ENCODE measurements at places on chromosomes 5 and 9.

DNA sequence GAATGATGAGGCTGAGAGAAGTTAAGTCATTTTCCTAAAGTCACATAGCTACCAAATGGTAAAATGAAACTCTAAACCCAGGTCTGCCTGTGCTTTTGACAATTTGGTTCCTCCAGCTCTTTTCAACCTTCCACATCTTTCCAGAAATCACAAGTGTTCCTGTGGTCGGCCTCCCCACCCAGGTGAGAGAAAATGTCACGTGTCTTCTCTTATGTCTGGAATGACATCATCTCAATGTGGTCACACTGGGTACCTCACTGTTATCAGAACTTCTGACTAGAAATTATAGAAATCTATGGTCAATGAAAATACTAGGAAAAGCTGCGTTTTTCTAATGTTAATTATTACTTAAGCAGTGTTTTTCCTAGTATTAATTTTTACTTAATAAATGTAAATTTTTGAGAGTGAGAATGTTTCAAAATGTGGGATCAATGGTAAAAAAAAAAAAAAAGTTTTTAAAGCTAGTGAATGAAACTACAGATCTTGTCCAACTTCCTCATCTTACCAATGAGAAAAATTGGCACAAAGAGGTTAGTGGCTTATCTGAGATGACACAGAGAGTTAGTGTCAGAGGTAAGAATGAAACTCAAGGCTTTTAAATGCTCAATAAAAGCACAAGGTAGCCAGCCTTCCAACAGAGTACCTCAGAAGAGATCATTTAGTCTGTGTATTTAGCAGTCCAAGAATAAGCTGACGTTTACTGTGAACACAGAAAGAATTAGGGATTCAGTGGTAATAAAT, 228.7 kb upstream of the NR4A3 start:
- no peak for DNase-seq

DNA sequence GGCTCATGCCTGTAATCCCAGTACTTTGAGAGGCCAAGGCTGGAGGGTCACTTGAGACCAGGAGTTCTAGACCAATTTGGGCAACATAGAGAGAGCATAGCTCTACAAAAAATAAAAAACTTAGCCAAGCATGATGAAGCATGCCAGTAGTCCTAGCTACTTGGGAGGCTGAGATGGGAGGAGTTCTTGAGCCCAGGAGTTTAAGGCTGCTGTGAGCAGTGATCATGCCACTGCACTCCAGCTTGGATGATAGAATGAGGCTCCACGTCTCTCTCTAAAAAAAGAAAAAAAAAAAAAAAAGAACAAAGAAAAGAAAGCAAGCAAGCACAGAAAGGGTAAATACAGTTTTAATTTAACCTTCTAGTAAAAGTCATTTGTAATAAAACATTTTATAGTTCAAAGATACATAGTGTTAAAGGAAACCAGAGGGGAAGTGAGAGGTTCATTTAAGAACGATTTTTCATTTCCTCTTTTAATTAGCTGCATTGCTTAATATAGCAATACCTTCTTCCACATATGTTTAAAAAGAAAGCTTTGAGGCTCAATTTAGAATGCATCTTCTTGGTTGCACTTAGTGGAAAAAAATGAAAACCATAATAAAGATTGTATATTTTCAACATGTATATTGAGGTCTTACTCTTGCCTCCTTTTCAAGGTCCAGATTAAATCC, 14.9 kb downstream of the GAPT start:
- no peak for DNase-seq

- no peak for DNase-seq
These were observed 36.1 kb downstream of the MARCHF11 start for GRCh38 chr5:16143361-16144049.

GRCh38 chr9:130287736-130288135, 22.2 kb downstream of the HMCN2 start:
- DNase-seq = no peak

DNA sequence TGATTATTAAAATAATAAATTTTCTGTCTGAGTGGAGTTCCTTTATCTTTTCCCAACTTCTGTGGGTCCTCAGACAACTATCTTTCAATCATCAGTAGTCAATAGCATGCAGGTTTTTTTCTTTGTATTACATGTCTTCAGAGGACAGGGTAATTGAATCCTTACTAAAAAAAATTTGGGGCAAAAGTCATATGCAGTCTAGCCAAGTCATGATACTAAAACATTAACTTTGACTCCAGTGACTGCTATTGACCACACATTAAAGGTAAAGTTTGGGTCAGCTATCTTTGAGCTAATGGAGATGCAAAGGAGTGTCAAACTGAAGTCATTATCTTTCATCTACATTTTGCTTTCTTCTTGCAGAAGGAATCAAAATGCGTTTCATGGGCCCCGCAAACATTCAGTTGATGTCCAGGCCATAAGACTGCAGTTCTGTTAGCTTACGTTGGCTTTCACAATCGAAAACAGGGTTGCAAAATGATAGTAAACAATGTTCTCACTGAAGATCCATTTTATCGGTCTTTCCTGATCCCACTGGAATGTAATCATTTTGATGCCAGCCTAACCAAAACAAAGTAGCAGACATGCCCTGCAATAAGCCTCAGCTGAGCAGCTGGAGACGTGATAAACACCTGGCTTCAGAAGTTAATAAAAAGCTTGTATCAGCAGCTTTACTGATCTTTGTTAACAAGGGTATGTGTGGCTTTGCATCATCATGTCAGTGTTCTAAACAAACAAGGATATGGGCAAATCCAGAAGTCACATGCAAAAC, 186.1 kb upstream of the PRLR start:
- no peak for DNase-seq

- DNase-seq = no peak
These were observed 264.7 kb downstream of the NSG2 start for GRCh38 chr5:174310243-174310642.

- peak; percentile 82 for DNase-seq
These were observed 92.9 kb upstream of the RASGRF2 start for GRCh38 chr5:80867233-80867632.

GRCh38 chr5:95878417-95879323, 56.1 kb upstream of the GLRX start:
- no peak for DNase-seq

- no peak for DNase-seq
These were observed 160.2 kb downstream of the FAM170A start for GRCh38 chr5:119789406-119790117.

- no peak for DNase-seq
These were observed 423.4 kb downstream of the ISL1 start for GRCh38 chr5:51806677-51807076.

- DNase-seq = peak; percentile 94
These were observed 19.8 kb upstream of the MATR3 start for GRCh38 chr5:139273572-139274289.

DNA sequence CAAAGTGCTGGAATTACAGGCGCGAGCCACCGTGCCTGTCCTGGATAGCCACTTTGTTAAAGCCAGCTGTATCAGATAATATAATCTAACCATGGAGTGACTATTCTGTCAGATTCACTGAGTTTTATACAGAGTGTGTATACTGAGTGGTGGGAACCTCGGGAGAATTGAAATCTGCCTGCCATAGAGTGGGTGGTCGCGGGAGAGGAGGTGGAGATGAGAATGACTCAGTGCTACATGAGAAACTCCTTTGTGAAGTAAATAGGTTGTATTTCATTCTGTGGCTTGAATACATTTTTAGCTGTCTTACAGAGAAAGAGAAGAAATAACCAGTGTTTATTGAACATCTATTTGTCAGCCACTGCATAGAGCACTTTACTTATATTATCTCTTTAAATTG, 26.4 kb downstream of the ATP6V0E1 start:
- no peak for DNase-seq

Measured in activated CD4-positive, alpha-beta T cell treated with anti-CD3 and anti-CD28 coated beads, Interleukin-10, Interleukin-2, amounts not matched to agents 100 ng/mL and 50 ng/mL, durations not matched to agents 16 hours and 8 hours (primary cell).